ENCODE measurements at places on chromosomes 6 and 20.

- DNase-seq, result no peak
Observed at GRCh38 chr6:30926644-30927043, 5.3 kb downstream of the SFTA2 start.

- DNase-seq, result no peak
Observed at GRCh38 chr6:130935978-130936377, 108.8 kb downstream of the SMLR1 start.

DNA sequence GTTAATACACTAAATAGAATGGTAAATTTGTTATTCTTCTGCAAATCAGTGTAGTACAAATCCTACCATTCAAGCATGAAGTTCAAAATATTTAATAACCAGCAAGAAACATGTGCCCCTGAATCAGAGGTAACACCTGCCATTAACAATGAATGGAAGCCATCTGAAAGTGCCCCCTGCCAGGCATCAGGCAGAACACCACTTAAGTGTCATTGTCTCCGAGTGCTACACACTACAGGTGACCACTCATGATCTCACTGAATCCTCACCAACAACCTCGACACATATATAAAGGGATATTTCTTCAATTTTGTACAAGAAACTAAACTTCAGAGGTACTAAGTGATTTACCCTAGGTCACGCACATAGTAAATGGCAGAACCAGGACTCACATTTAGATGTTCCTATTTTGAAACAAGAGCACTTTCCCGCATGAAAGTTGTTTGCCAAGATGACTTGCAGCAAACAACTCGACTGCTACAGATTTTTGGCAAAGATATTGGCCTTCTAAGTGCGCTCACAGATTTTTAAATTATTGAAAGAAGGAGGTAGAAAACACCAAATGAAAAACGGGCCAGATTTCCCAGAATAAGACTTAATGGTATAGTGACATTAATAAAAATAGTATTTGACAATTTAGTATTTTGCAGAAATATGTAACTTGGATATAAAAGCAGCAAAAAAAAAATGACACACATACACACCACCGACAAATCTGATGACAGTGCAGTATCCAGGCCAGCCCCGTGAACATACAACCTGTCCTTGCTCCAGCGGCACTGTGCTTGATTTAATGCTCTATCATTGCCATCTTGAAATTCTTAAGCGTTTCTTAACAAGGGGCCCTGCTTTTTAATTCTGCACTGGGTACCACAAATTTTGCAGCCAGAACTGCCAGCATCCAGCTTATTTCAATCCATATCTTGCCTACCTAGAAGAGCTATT lies 274.5 kb downstream of the ALDH8A1 start:
- DNase-seq, result no peak

GRCh38 chr6:125647391-125647790 lies 102.0 kb upstream of the HEY2 start:
- DNase-seq, result no peak

GRCh38 chr6:143773506-143774150 lies 69.5 kb upstream of the LTV1 start:
- DNase-seq, result no peak

GRCh38 chr6:26457264-26457805 lies 420 bp upstream of the BTN2A1 start:
- DNase-seq, result no peak

DNA sequence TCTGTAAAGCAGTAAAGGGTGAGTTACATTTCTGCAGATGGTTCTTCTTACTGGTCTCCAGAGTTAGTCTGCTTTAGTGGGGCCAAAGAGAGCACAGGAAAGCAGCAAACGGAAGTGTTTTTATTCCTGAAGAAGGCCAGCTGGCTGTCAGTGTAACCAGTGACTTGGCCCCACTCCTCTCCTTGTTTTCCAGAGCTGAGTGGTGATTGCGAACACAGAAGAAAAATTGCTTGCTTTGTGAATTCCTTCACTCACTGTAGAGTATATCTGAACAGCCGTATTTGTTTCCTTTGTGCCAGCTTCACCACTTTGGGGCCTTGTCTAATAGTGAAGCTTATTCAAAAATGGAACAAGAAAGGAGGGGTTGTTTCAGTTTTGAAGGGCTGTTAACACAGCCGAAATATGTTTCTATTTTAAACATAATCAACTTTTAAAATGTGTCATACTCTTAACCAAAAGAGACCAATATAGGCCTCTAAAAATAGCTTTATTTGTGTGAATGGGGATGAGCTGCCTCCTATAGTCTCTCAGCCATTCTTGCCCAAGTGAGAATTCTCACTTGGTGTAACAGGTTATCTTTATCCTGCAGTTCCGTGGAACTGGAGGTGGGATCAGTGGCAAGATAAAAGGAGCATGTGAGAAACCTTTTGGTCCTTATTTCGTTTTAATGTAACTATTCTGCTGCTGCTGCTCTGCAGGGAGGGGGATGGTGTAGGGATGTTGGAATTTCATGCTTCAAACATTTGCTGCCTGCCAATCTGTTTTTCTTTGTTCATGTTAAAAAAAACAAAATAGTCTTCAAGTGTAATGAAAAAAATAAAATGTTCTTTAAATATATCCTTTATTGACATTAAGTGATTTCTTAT lies 37.8 kb downstream of the ZC2HC1B start:
- no peak for DNase-seq

DNA sequence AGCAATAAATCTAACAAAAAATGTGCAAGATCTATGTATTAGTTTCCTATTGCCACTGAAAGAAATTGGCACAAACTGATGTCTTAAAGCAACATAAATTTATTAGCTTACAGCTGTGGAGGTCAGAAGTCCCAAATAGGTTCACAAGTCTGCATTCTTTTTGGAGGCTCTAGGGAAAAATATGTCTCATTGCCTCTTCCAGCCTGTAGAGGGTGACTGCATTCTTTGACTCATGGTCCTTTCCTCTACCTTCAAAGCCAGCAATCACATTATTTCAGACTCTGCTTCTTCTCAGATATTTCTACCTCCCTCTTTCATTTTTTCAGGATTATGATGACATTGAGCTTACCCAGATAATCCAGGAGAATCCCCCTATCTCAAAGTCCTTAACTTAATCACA lies 1531.1 kb downstream of the KHDRBS2 start:
- DNase-seq, result no peak

DNA sequence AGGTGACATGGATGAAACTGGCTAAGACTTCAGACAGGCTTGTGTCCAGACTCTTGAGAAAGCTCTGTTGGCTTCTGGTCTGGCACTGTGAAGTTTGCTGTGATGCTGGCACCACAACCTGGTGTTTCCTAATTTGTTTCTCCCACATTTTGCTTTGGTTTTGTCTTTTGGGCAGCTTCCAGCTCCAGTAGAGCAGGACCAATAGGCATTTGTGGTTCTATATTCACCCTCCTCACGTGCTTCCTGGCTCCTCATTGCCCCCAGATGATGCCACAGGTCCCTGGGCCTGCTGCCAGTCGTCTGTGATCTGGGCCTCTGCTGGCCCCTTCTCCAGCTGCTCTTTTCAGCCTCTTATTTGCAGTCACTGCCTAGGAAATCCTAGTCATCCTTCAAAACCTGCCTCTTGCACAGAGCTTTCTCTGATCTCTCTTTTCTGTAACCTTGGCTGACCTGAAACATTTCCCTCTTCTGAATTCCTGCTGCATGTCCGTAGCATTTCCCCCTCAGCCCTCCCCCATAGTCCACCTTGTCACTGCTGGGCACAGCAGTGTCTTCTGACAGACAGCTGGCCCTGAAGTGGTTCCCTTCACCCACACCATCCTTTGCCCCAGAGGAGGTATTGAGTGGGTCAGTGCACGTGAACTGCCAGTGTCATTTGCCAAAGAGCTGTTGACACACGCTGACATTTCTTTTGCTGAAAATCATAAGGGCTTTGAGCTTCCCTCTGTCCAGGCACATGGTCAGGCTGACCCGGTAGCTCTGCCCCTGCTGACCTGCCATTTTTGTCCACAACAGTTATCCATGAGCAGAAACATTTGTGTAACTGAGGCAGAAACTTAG lies 63.0 kb downstream of the PTPN1 start:
- DNase-seq, result no peak

DNA sequence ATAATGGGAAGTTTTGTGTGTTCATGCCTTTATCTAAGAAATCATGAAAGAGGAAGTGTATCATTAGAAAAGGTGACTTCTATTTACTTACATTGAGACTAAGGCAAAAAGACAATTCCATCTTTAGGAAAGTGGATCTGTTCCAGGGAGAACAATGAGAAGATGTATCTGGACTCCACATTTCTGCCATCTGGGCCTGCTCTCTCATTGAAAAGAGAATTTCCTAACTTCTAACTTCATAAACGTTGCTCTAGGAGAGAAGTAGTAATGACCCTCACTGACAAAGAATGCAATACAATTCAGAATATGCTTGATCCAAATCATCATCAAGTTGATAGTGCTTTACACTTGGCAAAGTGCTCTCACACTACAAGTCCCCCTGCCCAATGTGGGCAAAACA lies 294.2 kb downstream of the OGFRL1 start:
- DNase-seq, result no peak

- no peak for DNase-seq
Observed at GRCh38 chr6:89434954-89435353, 2.0 kb downstream of the ANKRD6 start.

- no peak for DNase-seq
Observed at GRCh38 chr6:147595961-147596360, 87.5 kb downstream of the SAMD5 start.

All from central memory CD8-positive, alpha-beta T cell (primary cell).